ENCODE measurements at places on chromosomes 7 and 10.
A peak's percentile ranks its signal among the peaks of the same experiment; 100 is the strongest.

DNA sequence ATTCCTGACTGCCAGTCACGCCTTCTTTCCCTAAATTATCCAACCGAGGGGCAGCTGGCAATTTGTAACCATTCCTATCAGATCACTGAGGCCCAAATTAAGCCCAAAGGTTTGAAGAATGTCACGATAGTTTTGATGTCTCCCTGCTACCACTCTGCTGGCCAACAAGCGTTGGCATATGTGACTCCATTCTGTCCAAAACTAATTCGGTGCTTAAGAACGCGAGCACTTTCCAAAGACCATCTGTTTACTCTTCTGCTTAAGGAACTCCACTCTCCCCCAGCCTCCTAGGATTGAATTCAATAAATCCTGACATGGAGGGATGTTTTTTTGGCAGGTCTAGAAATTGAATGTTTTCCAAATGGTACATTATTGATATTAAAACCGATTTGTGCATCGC, 131.5 kb upstream of the CTBP2 start:
- DNase-seq = no peak

- DNase-seq = peak; percentile 79
Measured at GRCh38 chr7:87220026-87220733, 648 bp upstream of the TMEM243 start.

DNA sequence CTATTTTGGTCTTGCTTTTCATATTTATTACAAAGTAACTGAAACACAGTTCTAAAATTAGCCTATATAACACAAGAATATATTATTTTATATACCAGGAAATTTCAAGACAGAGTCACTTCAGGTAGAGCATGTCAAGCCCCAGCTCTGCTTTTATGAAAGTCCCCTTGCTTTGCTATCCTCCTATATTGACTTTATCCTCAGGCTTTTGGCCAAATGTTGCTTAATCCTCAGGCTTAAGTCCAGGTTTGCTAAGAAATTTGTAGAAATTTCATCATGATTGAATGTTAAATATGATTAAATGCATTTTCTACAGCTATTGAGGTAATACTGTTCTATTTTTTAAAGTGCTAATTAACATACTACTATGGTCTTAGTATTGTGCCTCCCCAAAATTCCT, 227.6 kb downstream of the FZD1 start:
- DNase-seq = no peak

DNA sequence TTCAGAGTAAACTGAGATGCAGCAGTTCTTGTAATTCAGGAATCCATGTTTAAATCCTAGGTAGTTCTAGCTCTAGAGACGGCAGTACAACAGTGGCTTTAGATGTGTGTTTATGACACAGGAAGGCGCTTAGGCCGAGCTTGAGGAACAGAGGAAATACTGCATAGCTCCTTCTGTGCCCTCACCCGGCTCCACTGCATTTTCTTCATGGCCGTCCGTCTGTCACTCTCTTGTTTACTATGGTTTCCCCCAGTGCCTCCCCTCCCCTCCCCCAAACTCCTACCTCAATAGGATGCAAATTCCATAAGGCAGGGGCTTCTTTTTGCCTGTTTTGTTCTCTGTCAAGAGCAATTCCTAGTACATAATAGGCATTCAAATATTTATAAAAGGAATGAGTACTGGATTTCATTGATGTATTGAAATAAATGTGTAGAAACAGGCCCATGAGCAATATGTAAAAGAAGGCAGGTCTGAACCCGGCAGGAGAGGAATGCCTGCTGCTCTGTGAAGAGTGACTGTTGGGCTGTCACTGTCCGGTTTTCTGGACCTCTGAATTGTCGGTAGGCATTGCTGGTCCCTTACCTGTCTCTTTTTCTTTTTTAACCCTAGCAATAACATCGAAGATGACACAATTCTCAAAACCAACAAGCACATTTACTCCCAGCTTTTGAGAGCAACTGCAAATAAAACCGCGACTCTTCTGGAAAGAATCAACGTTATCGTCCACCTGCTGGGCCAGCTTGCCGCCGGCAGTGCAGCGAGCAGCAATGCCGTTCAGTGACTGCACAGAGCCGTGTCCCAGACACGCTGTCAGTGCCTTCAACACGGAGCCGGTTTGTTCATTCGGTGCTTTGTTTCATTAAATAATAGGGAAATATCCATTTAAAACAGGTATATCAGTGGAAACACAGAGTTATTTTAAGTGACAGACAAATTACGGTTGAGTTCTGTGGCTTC, 12.7 kb downstream of the MMP21 start:
- no peak for DNase-seq

- no peak for DNase-seq
Measured at GRCh38 chr7:6163402-6163801, 109.0 kb downstream of the CYTH3 start.

DNA sequence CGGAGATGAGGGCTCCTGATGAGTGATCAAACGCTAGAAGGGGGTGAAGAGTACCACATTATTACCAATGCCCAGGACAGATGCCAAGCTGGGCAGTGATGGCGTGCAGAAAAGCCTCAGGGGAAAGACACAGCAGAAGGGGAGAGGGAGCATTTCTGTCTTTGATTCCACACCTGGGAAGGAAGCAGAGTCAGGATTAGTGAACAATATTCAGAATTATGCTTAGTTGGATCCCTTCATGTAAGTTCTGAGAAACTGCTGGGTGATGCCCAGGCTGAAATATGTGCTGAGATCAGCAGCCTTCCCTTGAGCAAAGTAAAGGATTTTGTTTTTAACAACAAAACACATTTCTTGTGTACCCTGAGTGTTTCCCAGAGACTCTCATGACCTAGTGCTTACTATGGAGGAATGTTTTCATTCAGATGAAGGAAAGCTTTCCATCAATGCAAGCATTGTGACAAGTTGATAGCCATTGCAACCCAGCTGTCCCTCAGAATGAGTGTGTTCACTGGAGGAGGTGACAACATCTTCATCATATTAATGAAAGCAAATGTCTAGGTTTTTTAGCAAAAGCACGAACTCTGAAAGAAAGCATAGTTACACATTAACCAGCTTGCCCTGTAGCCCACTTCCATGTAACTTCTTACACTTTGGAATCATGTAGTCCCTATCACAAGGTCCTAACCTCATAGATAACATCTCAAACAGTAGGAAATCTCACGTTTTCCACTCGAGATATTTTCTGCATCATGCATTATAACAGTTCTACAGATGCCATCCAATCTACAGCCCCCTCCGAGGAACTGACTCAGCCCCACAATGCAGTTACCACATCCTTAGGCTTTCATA, 23.8 kb upstream of the AKR1C1 start:
- DNase-seq = no peak

DNA sequence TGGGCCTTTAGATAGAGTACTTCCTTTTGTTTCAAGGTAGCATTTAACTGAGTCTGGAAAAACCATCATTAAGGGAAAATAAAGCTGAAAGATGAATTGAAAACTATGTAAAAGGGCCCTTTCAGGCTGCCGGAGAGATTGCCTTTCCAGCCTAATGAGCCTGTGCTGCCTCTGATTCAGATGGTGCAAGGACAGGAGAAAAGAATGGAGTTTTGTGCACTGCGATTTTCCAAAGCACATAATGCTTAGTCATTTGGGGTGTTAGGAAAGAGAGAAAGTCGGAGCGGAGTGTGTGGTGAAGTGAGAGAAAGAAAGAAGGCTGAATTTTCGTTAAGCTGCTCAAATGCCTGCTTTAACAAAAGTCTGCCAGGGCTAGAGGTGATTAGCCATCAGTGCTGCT, 259.7 kb downstream of the PAXIP1 start:
- DNase-seq = no peak

DNA sequence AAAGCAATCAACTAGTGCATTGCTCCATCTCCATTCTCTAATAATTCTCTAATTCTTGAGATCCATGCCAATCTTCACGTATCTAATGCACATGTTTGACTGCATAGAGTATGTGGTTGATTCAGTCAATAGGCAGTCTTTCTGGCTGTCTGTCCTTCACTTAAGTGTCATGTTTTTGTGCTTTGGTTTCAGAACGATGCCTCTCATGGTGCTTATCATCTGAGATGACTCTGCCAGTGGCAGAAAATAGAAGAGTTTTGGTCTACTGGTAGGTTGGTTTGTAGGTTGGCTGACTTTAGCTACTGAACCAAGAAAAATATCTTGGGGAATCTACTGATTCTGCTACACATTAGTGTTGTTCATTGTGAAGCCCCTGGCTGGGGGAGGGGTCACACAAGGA, 364.2 kb downstream of the SFMBT2 start:
- peak; percentile 13 for DNase-seq

DNA sequence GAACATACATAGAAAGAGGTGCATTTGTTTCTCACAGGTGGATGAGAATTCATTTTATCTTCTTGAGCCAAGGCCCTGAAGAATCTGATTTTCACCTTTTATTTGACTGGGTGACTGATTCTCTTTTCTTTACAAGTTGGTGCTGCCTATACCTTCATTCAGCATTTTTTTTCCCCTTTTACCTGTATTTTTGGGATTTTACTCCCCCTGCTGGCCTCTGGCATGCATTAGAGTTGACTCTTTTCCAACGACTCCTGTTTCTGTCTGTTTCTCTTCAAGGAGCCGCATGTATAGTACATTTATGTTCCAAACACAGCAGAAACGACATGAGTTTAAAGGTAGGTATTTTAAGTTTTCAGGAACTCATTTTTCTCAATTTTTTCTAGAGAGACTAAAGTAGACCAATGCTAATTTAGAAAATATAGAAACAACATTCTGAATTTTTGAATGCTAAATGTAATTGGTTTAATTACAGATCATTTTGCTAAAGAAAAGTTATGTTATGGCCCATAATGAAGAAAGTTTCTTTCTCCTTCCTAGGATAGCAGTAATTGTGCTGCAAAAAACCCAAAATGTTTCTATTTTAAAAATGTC, 149.8 kb upstream of the HDAC9 start:
- DNase-seq = peak; percentile 41

DNA sequence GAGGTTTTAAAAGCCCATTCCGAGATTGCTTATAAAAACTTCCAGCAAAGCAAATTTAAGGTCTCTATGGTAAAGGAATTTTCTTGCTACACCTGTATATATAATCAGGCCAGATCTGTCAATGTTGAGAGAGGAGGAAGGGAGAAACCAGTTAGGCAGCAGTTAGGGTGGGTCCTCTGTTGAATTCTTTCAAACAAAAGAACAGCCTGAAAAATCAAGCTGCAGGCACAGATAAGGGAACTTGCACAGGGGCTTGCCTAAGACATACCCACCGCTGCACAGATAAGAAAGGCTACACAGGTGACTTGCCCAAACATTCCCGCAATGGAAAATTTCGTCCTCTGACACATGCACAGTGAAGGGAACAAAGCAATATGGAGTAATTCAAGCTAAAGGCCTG, 59.8 kb upstream of the IMMP2L start:
- DNase-seq = no peak

GRCh38 chr7:140249036-140249806, 72.4 kb upstream of the KDM7A start:
- no peak for DNase-seq

DNA sequence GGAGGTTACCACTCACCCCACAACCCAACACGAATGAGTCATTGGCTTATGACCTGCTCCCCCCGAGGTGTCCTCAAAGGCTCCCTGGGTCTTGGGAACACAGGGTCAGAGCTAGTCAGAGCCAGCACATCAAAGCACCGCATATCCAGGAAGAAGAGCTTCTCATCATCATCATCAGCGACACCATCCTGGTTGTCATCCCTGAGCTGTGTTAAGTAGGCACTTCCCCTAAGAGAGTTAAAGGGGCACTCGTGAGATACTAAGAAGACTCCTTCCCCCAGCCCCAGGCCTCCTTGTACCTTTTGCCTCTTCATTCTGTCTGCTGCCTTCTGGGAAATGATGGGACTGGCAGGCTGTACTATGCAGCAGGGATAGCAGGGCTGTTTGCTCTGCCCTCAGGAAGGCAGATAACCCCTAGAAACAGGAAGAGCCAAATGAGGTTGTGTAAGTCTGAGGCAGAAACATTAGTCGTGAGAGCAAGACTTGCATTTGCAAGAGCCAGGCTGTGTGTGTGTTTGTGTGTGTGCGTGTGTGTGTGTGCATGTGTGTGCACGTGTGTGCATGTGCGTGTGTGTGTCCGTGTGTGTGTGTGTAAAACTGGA, 11.1 kb upstream of the CPA1 start:
- DNase-seq = no peak

GRCh38 chr10:116777006-116777405, 34.6 kb upstream of the HSPA12A start:
- no peak for DNase-seq

DNA sequence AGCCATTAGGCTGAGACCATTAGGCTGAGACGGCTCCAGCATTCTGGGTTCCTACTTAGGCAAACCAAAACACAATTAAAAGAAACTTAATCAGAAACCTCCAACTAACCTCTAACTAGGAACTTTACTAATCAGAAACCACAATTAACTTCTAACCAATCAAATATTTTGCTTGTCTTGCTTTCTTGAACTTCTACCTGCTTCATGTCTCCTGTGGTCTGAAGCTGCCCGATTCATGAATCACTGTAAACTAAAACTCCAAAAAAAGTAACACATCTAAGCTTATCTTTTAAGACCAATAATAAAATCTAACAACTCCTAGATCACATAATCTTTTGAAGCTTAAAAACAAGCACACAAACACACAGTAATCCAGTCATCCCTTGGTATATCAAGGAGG, 76.1 kb downstream of the PDSS1 start:
- DNase-seq = no peak

- no peak for DNase-seq
Measured at GRCh38 chr10:104232613-104233102, 494 bp upstream of the CFAP43 start.

DNA sequence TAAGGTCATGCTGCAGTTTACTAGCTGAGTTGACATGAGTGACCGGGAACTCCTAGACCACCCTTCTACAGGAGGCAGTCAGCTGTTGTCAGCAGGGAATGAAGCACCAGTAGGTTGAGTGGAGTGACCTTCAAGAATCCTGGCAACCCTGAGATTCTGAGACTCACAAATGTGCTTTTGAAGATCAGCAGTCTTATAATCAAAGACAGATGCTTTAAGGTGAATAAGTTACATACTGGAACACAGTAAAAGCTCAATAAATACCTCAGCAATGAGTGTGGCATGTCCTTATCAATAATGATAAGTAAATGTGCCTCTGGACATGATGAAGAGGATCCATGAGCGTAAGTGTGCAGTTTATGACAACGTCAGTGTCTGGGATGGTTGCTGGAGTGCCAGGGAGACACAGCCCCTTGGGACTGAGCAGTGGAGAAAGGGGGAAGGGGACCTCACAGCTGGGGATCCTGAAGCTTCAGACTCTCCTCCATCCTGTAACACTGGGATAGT, 11.9 kb upstream of the OR6V1 start:
- no peak for DNase-seq

GRCh38 chr7:76129366-76129765, 72.3 kb upstream of the SRRM3 start:
- no peak for DNase-seq

DNA sequence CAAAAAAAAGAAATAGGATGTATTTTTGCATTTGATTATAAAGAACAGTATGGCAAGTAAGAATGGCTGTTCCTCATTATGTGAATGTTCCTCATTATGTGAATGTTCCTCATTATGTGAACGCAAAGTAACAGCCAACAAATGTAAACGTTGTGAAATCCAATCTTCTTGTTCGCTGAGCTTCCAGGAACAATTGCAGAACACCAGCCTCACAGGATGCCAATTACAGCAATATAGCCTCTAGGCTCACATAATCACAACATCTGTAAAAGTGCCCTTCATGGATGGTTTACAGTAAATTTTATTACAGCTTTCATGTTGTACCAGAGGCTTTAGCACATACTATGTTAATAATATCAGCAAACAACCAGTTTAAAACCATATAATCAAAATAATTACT, 71.6 kb downstream of the THSD7A start:
- no peak for DNase-seq
